ENCODE measurements at places on chromosomes 7 and 10. TPM values are rescaled to one million over a fixed set of nuclear protein-coding genes. Genes with fewer than 3 reads are reported as not detected.
A peak's percentile ranks its signal among the peaks of the same experiment; 100 is the strongest.

- H3K4me3 ChIP-seq = no peak overlapping the region
- H3K27ac ChIP-seq = no peak overlapping the region
- H3K36me3 ChIP-seq = no peaks in the 10 kb centered on the region
- no peaks in the 10 kb centered on the region for H3K27me3 ChIP-seq
- H3K4me1 ChIP-seq = no peaks in the 10 kb centered on the region
Observed at GRCh38 chr10:132096223-132096622, 30.5 kb downstream of the JAKMIP3 start.

DNA sequence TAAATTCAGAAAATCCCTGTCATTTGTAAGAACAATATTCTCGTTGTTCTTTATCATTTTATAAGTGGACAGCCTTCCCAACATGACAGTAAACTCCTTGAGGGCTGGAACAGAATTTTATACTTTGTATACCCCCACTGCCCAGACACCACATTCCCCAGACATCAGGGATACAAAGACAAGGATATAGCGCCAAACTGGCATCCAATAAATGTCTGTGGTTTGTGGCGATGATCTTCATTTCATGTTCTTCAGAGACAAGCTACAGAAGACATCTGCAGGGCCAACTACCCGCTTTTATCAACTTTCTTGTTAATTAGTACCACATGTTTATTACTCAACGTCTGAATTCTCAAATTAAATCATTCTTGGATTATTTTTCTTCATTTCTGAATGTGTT lies 155.9 kb downstream of the ATE1 start:
- no peaks in the 10 kb centered on the region for H3K36me3 ChIP-seq
- H3K27me3 ChIP-seq = no peaks in the 10 kb centered on the region

DNA sequence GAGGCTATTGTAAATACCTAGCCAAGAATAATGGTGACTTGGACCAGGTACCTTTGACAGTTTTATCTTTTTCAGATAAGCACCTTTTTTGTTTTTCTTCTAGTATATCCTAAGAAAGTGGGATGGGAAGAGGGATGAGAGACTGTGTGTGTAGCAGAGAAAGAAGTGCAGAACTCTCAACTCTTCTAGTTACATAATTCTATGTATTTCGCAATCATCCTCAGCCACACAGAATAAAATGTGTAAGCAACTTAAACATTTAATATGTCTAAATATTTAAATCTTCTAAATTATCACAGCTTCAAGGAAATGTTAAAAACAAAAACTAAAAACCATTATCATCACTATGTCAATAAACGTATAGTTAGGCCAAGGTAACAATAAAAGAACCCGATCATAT lies 42.6 kb upstream of the GSAP start:
- H3K4me3 ChIP-seq = no peak overlapping the region
- H3K27me3 ChIP-seq = no peaks in the 10 kb centered on the region
- H3K4me1 ChIP-seq = peaks cover 13% of the 10 kb centered on the region
- no peak for DNase-seq
- no peak overlapping the region for H3K27ac ChIP-seq

GRCh38 chr10:11810313-11810766 lies 12.8 kb upstream of the PROSER2 start:
- no peaks in the 10 kb centered on the region for H3K36me3 ChIP-seq
- DNase-seq = peak; percentile 49
- no peaks in the 10 kb centered on the region for H3K27me3 ChIP-seq
- H3K4me3 ChIP-seq = no peak overlapping the region
- peaks cover 7% of the 10 kb centered on the region for H3K4me1 ChIP-seq
- H3K27ac ChIP-seq = no peak overlapping the region

GRCh38 chr7:132742189-132742612 lies 165.9 kb upstream of the PLXNA4 start:
- H3K27me3 ChIP-seq = no peaks in the 10 kb centered on the region
- H3K36me3 ChIP-seq = no peaks in the 10 kb centered on the region
- peak; percentile 98 for DNase-seq
- H3K4me1 ChIP-seq = peaks cover 37% of the 10 kb centered on the region
- H3K4me3 ChIP-seq = no peak overlapping the region

- DNase-seq = no peak
- no peak overlapping the region for H3K27ac ChIP-seq
- H3K4me3 ChIP-seq = no peak overlapping the region
- H3K27me3 ChIP-seq = no peaks in the 10 kb centered on the region
Observed at GRCh38 chr7:28028471-28028870, 152.1 kb downstream of the JAZF1 start.

GRCh38 chr10:110651044-110651958 lies 7.2 kb downstream of the RBM20 start:
- DNase-seq = peak; percentile 90
- H3K4me1 ChIP-seq = peaks cover 5% of the 10 kb centered on the region
- H3K27me3 ChIP-seq = no peaks in the 10 kb centered on the region
- no peak overlapping the region for H3K27ac ChIP-seq
- no peaks in the 10 kb centered on the region for H3K36me3 ChIP-seq

BTBD16 gene
- not detected for total RNA-seq

ZPBP gene
- total RNA-seq = not detected

DNA sequence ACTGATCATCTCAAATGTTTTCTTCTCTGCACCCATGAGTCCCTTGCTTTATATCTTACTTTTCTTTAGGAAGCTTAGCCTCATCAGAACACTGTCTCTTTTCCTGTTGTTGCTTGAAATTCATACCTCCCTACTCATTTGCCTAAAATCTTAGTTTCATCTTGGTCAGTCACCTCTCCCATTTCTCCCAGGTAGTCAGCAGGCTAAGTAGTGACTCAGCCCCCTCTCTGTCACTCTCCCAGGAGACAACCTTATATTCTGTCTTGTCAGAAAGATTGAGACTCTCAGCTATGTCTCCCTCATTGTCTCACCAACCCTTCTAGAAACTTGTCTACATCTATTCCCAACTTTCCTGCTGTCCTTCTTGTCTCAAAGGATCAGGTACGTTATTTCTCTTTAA lies 280.9 kb downstream of the BBS9 start:
- H3K36me3 ChIP-seq = no peaks in the 10 kb centered on the region
- no peak overlapping the region for H3K4me3 ChIP-seq
- no peak for DNase-seq
- H3K27ac ChIP-seq = no peak overlapping the region
- H3K4me1 ChIP-seq = no peaks in the 10 kb centered on the region

PRSS37 gene
- not detected for total RNA-seq

DNA sequence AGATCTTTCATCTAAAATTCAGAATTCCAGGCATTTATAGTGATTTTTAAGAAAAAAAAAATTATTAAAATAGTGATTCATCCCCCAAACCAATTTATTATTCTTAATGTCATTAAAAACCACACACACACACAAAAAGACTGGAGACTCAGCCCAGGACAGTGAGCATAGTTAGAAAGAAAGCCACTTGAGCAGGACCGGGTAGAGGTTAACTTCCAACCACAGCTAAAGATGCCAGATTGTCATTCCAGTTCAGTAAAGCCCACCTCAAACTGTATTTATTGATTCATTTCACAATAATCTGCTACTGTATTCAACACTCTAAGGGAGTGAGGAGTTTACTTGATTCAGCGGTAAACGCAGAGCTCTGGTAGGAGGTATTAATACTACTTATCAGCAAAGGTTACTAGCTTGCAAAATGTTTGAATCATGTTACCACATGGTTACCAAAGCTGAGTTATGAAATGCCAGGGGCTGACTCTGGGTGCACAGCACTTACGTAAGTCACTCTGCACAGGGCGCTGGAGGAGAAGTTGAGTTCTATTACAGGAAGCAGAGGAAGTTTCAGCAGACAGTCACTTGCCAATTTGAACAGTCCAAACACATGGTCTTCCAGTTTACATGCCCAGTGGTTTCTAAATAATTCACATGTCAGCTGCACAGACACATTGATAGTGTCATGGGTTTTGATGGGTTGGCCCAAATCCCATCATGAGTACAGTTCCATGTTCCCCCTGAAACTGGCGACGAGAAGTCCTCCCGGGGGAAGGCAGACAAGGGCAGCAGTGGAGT lies 64.6 kb downstream of the KLF6 start:
- H3K27me3 ChIP-seq = no peaks in the 10 kb centered on the region
- H3K4me1 ChIP-seq = peaks cover 3% of the 10 kb centered on the region
- H3K4me3 ChIP-seq = no peak overlapping the region
- H3K27ac ChIP-seq = no peak overlapping the region

DNA sequence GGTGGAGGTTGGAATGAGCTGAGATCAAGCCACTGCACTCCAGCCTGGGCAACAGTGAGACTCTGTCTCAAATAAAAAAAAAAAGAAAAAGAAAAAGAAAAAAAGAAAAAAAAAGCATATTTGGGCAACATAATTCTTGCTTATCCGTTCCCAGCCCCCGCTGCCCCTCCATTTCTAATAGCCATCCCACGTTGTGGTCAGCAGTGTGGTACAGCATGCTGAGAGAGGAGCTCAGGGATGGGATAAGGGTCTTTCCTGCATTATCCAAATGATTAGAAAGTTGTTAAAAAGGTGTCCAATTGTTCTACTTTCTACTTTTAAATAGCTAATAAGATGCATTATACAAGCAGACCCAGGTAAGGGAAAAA lies 104.9 kb upstream of the ZNF92 start:
- H3K27ac ChIP-seq = no peak overlapping the region
- H3K4me3 ChIP-seq = peak overlapping the region; percentile 74
- peaks cover 6% of the 10 kb centered on the region for H3K4me1 ChIP-seq

DNA sequence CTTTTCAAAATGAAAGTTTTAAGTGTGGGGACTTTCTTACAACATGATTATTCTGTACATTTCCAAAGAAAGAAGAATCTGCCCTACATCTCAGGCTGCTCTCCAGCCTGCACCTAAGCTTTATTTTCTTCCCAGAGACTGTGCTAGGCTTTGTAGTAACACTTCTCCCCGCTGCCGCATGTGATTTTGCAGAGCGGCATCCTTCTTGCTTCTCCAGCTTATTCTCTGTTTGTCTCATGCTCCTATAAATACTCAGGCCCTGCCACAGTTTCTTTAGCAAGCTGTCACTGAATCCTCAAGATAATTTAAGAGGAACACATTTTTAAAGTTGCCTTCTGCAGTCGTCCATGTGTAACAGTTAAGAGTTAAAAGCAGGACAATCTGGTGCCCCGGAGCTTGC lies 53.5 kb downstream of the INSYN2A start:
- peaks cover 21% of the 10 kb centered on the region for H3K4me1 ChIP-seq
- no peak overlapping the region for H3K27ac ChIP-seq
- H3K27me3 ChIP-seq = no peaks in the 10 kb centered on the region
- peaks cover 9% of the 10 kb centered on the region for H3K36me3 ChIP-seq
- no peak overlapping the region for H3K4me3 ChIP-seq

IFIT2 gene
- 42.0 TPM for total RNA-seq

GRCh38 chr10:113003052-113003451 lies 53.0 kb downstream of the TCF7L2 start:
- no peak overlapping the region for H3K27ac ChIP-seq
- no peak overlapping the region for H3K4me3 ChIP-seq
- H3K4me1 ChIP-seq = no peaks in the 10 kb centered on the region
- H3K36me3 ChIP-seq = no peaks in the 10 kb centered on the region

CLRN3 gene
- not detected for total RNA-seq

GTF2I gene
- total RNA-seq = 168 TPM

DNA sequence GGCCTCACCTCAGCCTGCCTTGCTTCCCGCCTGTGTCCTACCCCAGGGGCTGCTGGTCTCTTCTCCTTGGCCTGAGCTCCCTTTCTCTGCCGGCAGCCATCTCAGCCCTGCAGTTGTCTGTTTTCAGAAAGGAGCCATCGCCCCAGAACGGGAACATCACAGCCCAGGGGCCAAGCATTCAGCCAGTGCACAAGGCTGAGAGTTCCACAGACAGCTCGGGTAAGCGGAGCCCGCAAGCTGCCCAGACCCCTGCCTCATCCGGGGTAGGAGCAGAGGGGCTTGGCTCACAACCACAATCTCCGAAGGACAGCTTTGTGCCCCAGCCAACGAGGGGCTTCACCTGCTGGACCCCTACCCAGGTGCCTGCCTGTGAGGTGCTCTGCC lies 5.3 kb upstream of the DEPP1 start:
- H3K27me3 ChIP-seq = no peaks in the 10 kb centered on the region
- no peak overlapping the region for H3K4me3 ChIP-seq
- H3K4me1 ChIP-seq = peaks cover 48% of the 10 kb centered on the region
- no peak for DNase-seq
- no peak overlapping the region for H3K27ac ChIP-seq

DNA sequence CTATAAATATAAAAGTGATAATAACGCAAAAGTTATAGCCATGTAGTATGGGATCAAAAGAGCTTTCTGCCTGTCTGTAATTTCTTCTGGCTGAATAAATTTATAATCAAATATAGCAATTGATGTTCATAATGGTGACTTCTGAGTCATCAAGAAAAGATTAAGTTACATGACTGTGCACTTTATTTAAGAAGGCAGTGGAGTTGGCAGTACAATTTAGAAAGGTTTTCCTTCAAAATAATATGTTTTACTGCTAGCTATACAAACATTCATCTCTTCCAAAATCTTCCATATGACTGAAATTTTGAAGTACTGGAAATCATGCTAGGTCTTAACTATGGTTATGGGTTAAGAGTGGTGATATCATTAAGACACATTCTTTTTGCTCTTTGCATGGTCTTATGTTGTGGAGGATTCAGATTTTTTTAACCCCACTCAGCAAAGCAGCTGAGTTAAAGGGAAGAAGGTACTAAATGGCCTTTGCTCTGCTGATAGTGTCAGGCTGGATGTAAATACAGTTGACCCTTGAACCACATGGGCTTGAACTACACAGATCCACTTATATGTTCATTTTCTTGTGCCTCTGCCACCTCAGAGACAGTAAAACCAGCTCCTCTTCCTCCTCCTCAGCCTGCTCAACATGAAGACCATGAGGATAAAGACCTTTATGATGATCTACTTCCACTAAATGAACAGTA lies 323.6 kb downstream of the BBS9 start:
- H3K36me3 ChIP-seq = no peaks in the 10 kb centered on the region
- H3K4me3 ChIP-seq = no peak overlapping the region
- H3K27me3 ChIP-seq = no peaks in the 10 kb centered on the region
- H3K27ac ChIP-seq = no peak overlapping the region
- DNase-seq = peak; percentile 44
- no peaks in the 10 kb centered on the region for H3K4me1 ChIP-seq

GRCh38 chr7:124603066-124603465 lies 162.5 kb downstream of the GPR37 start:
- DNase-seq = no peak
- no peak overlapping the region for H3K27ac ChIP-seq
- H3K4me1 ChIP-seq = no peaks in the 10 kb centered on the region
- no peak overlapping the region for H3K4me3 ChIP-seq

GRCh38 chr10:90775351-90776028 lies 82.3 kb downstream of the HTR7 start:
- peak; percentile 60 for DNase-seq
- H3K4me3 ChIP-seq = no peak overlapping the region
- H3K36me3 ChIP-seq = no peaks in the 10 kb centered on the region
- H3K27me3 ChIP-seq = no peaks in the 10 kb centered on the region
- no peaks in the 10 kb centered on the region for H3K4me1 ChIP-seq

GRCh38 chr7:112005205-112005775 lies 200.9 kb downstream of the DOCK4 start:
- no peak for DNase-seq
- no peaks in the 10 kb centered on the region for H3K27me3 ChIP-seq
- no peak overlapping the region for H3K27ac ChIP-seq

DNA sequence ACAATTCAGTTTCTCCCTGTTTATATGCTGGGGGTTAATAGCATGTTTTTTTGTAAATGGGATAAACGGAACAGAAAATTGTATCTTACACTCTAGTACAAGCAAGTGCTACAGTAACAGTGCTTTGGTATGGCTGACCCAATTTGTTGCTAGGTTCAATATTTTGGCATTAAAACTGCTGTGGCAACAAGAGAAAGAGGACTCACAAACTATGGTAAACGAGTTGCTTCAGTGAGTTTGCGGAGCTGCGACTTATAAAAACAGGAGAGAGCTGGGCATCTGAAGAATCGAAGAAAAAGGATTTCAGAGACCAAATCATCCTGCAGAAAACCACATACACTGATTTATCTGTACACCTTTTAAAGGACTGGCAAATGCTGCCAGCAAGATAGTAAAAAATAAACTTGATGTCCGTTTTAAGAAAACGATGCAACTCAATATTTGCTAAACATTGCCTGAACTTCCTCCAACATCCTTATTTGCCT lies 2.2 kb downstream of the GLUD1 start:
- H3K27me3 ChIP-seq = no peaks in the 10 kb centered on the region
- peaks cover 2% of the 10 kb centered on the region for H3K36me3 ChIP-seq
- peak overlapping the region; percentile 85 for H3K4me3 ChIP-seq
- peak overlapping the region; percentile 90 for H3K27ac ChIP-seq
